Upper lobe of left lung (tissue), 6 donors: ENCODE measurements at places on chromosomes 5 and 9.

- DNase-seq = no peak
Observed at GRCh38 chr5:28156981-28157380, 1118.6 kb upstream of the CDH9 start.

DNA sequence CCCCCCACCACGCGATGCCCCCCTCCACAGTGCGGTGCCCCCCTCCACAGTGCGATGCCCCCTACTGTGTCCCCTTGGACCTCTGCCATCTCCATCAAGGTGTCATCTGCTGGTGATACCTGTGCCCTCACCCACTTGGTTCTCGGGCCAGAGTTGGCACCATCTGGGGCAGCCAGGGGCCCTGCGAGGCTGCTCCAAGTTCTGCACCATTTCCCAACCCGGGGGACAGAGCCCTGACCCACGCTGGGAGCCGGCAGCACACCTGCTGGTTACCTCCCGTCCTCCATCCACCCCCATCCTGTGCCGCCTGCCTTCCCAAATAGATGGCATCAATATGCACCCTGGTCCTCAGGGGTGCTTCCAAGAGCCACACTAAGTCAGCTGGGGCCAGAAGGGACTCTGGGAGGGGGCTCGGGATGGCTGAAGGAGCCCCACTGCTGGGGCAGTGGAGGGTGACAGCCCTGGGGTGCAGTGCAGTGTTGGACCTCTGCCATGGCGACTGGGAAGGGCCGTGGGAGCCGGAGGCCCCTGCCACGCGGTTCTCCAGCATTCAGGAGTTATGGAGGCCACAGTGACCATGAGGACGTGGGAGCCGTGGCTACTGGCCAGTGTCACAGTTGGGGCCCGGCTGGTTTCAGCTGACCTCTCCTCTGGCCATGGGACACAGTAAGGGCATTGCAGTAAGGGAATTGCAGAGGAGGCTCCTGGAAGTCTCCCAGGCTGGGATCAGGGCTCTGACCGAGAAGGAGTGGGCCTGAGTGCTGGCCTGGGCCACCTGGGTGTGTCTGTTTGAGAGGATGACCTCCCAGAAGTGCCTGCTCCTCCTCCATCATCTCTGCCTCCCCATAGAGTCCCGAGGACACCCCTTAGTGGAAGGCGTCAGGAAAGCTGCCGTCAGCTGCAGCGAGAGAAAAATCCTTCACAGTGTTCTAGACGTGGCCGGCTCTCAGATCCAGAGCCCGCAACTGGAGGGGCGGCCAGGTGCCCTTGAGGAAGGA, 44.2 kb upstream of the NOTCH1 start:
- peak; percentile 77 for DNase-seq

- DNase-seq = peak; percentile 72
Observed at GRCh38 chr9:134396258-134396742, 70.0 kb downstream of the RXRA start.

DNA sequence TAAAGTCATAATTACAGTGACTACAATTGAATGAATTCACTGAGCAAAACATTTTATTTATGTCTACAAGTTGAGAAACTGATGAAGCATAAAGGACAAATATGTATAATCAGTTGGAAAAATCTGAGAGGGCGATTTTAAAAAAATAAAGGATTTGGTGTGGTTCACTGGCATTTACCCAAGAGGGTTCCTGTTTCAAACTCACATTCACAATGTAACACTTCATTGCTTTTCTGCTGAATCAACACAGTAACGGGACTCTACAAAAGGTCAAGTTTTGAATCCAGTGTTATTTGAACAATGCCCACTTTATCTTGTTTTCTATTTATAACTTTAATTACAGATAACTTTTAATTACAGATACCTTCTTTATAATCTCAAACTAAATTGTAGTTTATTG, 138.6 kb downstream of the NUDT12 start:
- no peak for DNase-seq

GRCh38 chr5:43033841-43034590, 6.1 kb downstream of the ANXA2R start:
- DNase-seq = no peak

- no peak for DNase-seq
Observed at GRCh38 chr9:127112735-127113161, 9.7 kb downstream of the ANGPTL2 start.

DNA sequence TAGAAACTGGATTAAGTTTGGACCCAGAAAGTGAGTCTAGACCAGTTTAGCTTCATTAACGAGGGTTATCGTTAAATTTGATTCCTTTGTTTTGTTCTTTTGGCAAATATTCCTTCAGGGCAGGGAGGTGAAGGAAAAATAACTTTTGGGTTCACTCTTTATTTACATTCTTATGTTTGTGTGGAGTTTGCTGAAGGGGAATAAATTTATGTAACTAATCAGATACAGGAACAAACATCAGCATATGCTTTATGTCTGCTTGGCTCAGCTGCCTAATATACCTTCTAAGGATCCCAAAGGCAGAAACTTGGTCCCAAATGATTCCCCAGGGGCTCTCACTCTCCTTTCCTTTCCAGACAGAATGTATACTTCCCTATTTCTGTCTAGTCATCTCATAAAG, 132.4 kb downstream of the MCTP1 start:
- DNase-seq = no peak

GRCh38 chr5:121273833-121274433, 577.7 kb upstream of the FTMT start:
- DNase-seq = no peak

GRCh38 chr9:128689293-128689774, 312 bp downstream of the SET start:
- peak; percentile 38 for DNase-seq
